Neural crest cell (in vitro differentiated cells): ENCODE measurements at places on chromosomes 3 and 15.

- no peak overlapping the region for H3K4me3 ChIP-seq
- H3K27me3 ChIP-seq = peaks cover 53% of the 10 kb centered on the region
- no peak overlapping the region for H3K27ac ChIP-seq
- no peaks in the 10 kb centered on the region for H3K36me3 ChIP-seq
- no peaks in the 10 kb centered on the region for H3K4me1 ChIP-seq
These were observed 259.9 kb downstream of the FGF12 start for GRCh38 chr3:192467230-192468140.

DNA sequence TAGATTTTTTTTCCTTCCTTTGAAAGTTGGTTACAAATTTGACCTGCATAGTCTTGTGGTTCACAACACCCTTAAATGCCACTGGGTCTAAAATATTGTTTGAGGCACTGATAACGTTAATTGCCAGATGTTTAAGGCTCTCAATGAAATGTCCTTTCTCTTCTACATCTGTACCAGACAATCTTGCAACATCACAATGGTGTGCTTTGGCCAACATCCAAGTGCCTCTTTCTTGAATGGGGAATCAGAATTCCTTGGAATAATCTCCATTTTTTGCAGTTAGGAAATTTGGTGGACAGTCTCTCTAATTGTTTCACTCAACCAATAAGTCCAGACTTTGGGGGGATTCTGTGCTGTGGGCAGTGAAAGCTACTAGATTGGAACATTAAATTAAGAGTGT lies 26.0 kb upstream of the PEX5L start:
- no peak overlapping the region for H3K4me3 ChIP-seq
- DNase-seq = no peak
- H3K36me3 ChIP-seq = no peaks in the 10 kb centered on the region
- H3K27ac ChIP-seq = no peak overlapping the region
- H3K27me3 ChIP-seq = peaks cover 4% of the 10 kb centered on the region

DNA sequence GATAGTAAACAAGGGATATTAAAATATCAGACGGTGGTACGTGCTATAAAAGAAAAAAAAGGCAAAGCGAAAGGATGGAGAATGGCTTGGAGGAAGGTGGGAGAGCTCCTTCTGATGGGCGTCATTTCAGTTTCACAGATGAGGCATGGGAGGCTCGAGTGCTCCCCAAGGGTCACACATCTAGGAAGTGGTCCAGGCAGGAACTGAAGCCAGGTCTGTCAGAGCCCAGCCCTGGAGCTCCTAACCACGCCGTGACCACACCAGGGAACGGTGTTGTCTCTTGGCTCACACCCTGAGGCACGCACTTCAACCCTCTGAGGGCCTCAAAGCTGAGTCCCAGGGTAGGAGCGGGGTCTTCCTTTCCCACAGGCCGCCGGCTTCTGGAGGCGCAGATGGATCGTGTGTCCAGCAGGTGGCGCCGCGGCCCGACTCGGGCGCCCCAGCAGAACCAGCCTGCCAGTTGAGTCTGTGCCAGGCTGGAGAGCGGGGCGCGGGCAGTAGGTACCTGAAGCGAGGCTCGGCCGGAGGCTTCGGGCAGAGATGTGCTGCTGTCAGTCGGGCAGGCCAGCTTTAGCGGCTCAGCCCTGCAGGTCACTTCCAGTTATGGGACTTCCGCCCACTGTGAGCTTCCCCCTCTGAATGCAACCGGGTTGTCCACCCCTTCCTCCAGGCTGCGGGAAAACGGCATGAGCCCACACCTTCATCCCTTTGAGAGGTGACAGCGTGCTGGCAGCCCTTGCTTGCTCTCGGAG lies 68.1 kb downstream of the SLC6A1 start:
- H3K4me3 ChIP-seq = peak overlapping the region; percentile 72
- no peaks in the 10 kb centered on the region for H3K36me3 ChIP-seq
- peaks cover 30% of the 10 kb centered on the region for H3K27me3 ChIP-seq
- DNase-seq = peak; percentile 76

GRCh38 chr15:58873267-58873666 lies 60.2 kb downstream of the SLTM start:
- no peaks in the 10 kb centered on the region for H3K4me1 ChIP-seq
- H3K4me3 ChIP-seq = no peak overlapping the region
- H3K36me3 ChIP-seq = peaks cover 19% of the 10 kb centered on the region
- no peak overlapping the region for H3K27ac ChIP-seq
- H3K27me3 ChIP-seq = no peaks in the 10 kb centered on the region

DNA sequence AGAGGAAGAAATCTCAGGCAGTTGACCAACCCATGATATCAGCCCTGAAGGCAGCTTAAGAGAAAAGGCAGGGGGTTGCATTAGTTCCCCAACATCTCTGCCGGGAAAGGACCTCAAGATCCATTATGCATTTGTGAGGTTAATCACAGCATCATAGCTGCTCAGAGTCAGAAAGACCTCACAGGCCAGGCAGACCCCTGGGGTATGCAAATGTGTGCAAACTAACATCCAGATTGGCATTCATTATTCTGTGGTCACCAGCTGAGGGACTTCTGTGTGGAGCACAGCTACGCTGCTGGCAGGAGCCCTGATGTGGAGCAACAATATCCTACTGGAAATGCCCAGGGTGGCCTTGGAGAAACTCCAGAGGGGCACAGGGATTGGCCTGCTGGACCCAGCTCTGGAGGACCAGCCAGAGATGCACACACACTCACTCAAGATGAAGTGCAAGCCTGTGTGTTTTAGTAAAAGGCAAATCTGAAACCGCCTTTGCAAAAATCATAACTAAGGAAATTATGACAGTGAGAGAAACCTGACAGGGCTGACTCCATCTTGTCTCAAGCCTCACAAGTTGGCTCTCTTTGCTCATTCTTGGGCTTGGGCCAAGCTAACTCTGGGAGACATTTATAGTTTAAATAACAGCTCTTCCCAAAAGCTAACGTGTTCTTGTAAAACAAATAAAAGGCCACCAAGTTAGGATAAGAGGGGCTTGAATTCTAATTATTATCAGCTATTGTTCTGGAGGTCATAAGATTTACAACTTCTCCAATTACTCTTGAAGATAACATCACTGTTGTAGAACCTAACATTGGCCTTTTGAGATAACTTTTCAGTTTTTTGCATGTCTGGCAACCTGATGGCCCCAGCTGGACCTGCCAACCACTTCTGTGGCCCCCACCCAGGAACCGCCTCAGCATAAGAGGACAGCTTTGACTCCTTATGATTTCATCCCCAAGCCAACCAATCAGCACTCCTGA lies 257.1 kb downstream of the UACA start:
- no peaks in the 10 kb centered on the region for H3K27me3 ChIP-seq
- peaks cover 44% of the 10 kb centered on the region for H3K4me1 ChIP-seq
- peak overlapping the region; percentile 27 for H3K27ac ChIP-seq
- DNase-seq = no peak
- H3K4me3 ChIP-seq = no peak overlapping the region

- peaks cover 7% of the 10 kb centered on the region for H3K4me1 ChIP-seq
- no peak for DNase-seq
- no peaks in the 10 kb centered on the region for H3K36me3 ChIP-seq
- H3K4me3 ChIP-seq = no peak overlapping the region
- no peak overlapping the region for H3K27ac ChIP-seq
These were observed 164.8 kb upstream of the NUDT16 start for GRCh38 chr3:131216801-131217200.

GRCh38 chr3:3184876-3185275 lies 5.4 kb upstream of the CRBN start:
- H3K4me1 ChIP-seq = no peaks in the 10 kb centered on the region
- H3K27me3 ChIP-seq = peaks cover 73% of the 10 kb centered on the region
- no peak for DNase-seq
- H3K4me3 ChIP-seq = no peak overlapping the region

- H3K4me1 ChIP-seq = peaks cover 18% of the 10 kb centered on the region
- H3K27ac ChIP-seq = no peak overlapping the region
- no peak overlapping the region for H3K4me3 ChIP-seq
- DNase-seq = no peak
- H3K27me3 ChIP-seq = no peaks in the 10 kb centered on the region
These were observed 58.9 kb downstream of the GTF2E1 start for GRCh38 chr3:120801484-120801883.

DNA sequence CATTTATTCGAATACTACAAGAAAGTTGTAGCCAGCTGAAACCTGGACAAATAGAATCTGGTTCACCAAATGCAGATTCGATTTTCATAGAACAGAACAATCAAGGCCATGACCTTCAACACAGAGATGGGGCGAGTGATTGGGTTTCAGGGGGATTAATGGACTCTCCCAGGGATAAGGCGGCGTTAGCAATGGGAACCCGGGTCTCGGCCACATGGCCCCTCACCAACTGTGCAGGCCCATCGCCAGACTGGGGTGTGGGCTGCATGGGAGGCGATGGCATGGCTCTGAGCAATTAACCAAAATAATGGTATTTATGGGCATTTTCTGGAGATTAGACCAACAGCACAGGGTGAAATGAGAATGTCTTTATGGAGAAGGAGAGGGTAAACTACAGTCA lies 34.2 kb downstream of the VGLL4 start:
- no peaks in the 10 kb centered on the region for H3K27me3 ChIP-seq
- peak overlapping the region; percentile 96 for H3K27ac ChIP-seq
- peaks cover 93% of the 10 kb centered on the region for H3K4me1 ChIP-seq
- H3K36me3 ChIP-seq = peaks cover 5% of the 10 kb centered on the region

- DNase-seq = no peak
- H3K4me3 ChIP-seq = no peak overlapping the region
- no peak overlapping the region for H3K27ac ChIP-seq
- H3K27me3 ChIP-seq = no peaks in the 10 kb centered on the region
- H3K36me3 ChIP-seq = no peaks in the 10 kb centered on the region
- peaks cover 15% of the 10 kb centered on the region for H3K4me1 ChIP-seq
These were observed 490.9 kb upstream of the ADAMTS9 start for GRCh38 chr3:65178703-65179102.

GRCh38 chr15:43958861-43959330 lies 132.1 kb downstream of the WDR76 start:
- no peaks in the 10 kb centered on the region for H3K36me3 ChIP-seq
- no peak for DNase-seq
- H3K27me3 ChIP-seq = no peaks in the 10 kb centered on the region
- no peak overlapping the region for H3K27ac ChIP-seq

- peaks cover 5% of the 10 kb centered on the region for H3K27me3 ChIP-seq
- peaks cover 52% of the 10 kb centered on the region for H3K4me1 ChIP-seq
- no peak for DNase-seq
- H3K4me3 ChIP-seq = peak overlapping the region; percentile 90
- no peaks in the 10 kb centered on the region for H3K36me3 ChIP-seq
These were observed 5.3 kb upstream of the BCL6 start for GRCh38 chr3:187750513-187751123.

DNA sequence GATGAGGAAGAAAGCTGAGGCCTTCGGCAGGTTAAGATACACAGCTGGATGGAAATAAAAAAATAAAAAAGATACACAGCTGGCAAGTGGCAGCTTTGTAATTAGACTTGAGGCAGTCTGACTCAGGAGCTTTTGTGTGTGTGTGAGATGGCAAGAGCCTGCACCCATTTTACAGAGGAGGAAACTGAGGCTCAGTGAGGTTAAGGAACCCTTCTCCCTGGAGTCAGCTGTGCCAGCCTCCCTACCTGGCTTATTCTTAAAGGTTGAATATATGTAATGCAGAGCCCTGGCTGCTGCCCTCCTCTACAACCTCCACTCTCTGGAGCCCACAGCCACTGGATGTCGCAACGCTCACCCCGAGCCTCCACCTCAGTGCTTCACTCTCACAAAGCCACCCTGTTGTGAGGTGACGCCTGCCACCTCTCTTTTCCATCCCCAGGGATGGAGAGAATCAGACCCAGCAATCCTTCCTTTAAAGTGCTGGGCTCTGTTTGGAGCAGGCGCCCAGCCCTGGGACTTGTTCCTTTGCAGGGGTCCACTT lies 20.6 kb upstream of the FAM107A start:
- H3K4me3 ChIP-seq = no peak overlapping the region
- H3K4me1 ChIP-seq = no peaks in the 10 kb centered on the region
- no peak overlapping the region for H3K27ac ChIP-seq
- H3K27me3 ChIP-seq = peaks cover 6% of the 10 kb centered on the region
- DNase-seq = no peak

DNA sequence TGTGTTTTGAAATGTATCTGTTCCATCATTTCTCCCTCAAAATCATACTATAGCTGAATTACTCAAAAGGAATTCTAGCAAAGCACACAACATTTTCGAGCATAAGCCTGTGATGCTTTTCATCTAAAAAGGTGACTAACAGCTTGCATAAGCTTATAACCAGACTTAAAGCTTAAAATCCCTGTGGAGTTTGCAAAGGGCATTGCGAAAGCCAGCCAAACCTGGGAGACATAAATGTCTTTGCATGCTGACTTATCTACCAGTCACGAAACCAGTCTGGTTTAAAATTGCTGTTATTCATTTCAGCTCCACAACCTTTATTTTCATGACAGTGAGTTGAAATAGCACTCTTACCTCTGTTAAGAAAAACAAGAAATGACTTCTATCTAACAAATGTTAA lies 35.6 kb upstream of the LIPC start:
- H3K4me3 ChIP-seq = no peak overlapping the region
- H3K4me1 ChIP-seq = peaks cover 20% of the 10 kb centered on the region
- DNase-seq = no peak
- no peaks in the 10 kb centered on the region for H3K36me3 ChIP-seq
- H3K27ac ChIP-seq = no peak overlapping the region

DNA sequence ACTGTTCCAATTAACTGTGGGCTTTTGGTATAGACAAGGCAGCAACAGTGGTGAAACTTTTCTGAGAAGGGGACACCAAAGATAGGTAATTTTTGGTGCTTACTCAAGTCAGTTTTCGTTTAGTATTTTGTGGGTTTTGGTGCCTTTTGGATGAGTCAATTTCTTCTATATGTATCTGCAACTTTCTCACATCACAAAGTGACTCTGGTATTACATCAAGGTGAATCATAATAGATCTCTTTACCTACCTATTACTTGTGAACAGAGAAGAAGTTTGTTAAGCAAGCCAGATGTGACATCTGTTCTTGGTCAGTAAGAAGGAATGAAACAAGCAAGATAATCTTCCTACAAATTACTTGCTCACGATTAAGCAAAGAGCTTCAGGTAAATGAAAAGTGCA lies 732.4 kb upstream of the DPPA4 start:
- DNase-seq = no peak
- no peaks in the 10 kb centered on the region for H3K27me3 ChIP-seq
- H3K4me1 ChIP-seq = peaks cover 7% of the 10 kb centered on the region

DNA sequence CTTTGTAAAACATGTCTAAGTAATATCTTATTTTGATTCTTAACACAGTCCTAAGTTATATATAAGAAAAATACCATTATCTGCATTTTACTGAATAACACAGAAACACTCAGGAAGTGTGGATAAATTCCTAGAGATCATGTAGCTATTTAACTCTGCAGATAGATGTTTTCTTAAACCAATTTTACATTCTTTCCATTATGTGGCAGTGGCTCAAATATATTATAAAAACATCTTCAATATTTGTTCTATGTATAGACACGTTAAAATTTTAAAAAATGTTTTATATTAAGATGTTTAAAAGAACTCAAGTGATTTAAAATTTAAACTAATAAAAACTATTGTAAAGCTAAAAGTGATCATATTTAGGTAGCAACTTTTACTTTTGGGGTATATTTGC lies 683.8 kb downstream of the DIPK2A start:
- no peak overlapping the region for H3K4me3 ChIP-seq

- H3K36me3 ChIP-seq = peaks cover 2% of the 10 kb centered on the region
- no peak overlapping the region for H3K27ac ChIP-seq
- H3K4me3 ChIP-seq = no peak overlapping the region
- no peak for DNase-seq
- no peaks in the 10 kb centered on the region for H3K27me3 ChIP-seq
These were observed 683.5 kb downstream of the NR2F2 start for GRCh38 chr15:97014001-97014400.
